ENCODE measurements at places on chromosomes 12 and 14.

DNA sequence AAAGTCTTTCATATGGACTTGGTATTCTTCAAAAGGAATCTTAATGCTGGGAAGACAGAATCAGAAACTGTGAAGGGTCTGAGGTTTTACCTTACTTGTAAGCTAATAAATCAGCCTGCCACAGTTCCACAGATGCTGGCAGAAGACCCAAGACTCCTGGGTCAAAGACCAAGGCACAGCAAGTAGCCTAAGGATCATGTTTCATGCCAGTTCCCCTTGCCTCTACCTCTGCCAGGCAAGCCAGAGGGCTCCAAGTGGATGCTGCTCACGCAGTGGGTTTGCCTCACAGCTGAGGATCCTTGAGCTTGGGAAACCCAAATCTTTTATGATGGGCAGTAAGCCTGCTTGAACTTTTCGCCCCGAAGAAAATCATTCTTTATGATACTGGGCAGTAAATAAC, 15.2 kb upstream of the RXYLT1 start:
- DNase-seq, result no peak

GRCh38 chr14:100085462-100085861, 20.2 kb downstream of the EVL start:
- no peak for DNase-seq

- DNase-seq, result no peak
Measured at GRCh38 chr12:129202109-129202814, 349.0 kb downstream of the GLT1D1 start.

GRCh38 chr14:45114327-45114726, 20.0 kb downstream of the FKBP3 start:
- no peak for DNase-seq

GRCh38 chr12:6452944-6453630, 1.2 kb downstream of the TAPBPL start:
- no peak for DNase-seq

GRCh38 chr12:59820594-59821011, 224.8 kb downstream of the SLC16A7 start:
- no peak for DNase-seq

GRCh38 chr12:13425766-13426165, 229.2 kb downstream of the EMP1 start:
- no peak for DNase-seq

DNA sequence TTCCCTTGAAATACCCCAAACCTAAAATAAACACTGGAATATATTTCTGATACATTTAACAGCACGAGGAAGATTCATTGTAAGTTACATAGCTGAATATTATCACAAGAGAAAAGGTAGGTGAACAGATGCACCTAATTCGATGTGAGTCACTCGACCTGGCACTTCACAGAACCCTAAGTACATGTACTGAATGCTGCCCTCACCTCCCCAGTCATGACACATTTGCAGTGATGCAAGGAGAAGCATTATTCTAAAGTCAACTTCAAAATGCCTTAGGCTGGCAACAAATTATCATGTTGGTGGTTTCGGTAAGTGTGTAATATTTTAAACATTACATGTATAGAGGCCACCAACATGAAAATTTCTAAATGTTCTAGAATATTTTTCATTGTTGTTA, 35.2 kb upstream of the TMTC2 start:
- no peak for DNase-seq
